AG10803 (cell line): ENCODE measurements at places on chromosomes 11 and 22.
A peak's percentile ranks its signal among the peaks of the same experiment; 100 is the strongest.

GRCh38 chr22:24423519-24424000 is 3.8 kb upstream of the ADORA2A start:
- DNase-seq: no peak

DNA sequence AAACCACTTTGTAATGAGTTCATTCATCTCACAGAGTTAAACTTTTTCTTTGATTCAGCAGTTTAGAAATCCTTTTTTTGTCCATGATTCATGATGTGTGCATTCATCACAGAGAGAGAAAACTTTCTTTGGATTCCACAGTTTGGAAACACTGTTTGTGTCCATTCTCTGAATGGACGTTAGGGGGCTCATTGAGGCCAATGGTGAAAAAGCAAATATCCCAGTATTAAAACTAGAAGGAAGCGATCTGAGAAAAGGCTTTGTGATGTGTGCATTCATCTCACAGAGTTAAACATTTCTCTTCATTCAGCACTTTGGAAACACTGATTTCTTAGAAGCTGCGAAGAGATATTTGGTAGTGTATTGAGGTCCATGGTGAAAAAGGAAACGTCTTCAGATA is 155.6 kb upstream of the TRIM48 start:
- no peak for DNase-seq

DNA sequence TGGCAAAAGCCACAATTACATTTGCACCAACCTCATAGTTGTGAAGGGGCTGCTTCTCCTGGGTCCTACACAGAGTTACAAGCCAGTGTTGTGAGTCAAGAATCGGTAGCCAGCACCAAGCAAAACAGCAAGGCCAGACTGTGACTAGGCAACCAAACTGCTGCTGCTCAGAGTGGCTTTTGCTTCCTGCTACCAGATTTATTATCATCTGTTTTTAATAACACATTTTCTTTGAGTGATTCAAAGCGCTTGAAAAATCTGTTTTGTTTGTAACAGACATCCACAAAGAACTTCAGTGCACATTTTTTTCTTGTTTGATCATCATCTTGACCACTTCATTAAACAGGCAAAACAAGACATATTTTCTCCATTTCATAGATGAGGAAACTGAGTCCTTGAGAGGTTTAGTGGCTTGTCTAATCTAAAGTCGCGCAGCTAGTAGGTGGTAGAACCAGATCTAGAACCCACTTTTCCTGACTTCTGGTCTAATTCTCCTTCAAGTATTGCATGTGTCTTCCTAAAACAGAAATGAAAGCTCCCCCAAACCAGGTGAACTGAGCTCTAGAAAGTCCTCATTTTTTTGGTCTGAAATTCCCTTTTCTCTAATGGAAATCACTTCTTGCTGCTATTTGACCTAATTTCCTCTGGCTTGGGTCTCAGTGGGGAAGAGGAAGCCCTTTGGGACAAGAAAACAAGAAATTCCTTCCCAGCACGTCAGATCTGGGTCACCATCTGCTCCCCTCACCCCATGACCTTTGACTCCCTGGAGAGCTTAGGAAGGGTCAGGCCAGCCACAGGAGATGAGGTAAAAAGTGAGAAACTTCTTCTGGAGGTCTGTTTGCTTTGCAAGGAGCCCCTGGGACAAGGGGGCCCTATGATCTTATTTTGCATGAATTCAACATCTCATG is 39.9 kb downstream of the CWC15 start:
- DNase-seq: peak; percentile 98

DNA sequence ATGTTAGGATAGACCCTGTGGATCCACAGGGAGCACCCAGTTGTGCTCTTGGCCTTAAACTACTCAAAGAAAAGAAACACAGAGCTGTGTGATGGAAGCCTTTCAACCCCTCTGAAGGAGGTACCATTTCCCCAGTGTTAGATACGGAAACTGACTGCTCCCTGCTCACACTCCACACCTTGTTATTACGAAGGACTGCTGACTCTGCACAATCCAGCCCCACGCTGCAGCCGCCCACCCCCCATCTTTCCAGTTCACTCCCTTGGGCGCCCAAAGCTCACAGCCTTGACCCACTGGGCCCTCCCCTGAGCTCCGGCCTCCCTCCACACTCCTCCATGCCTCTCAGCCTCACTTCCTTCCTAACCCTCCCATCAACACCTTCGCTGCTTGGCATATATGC is 75.5 kb downstream of the EFCAB6 start:
- DNase-seq: no peak

DNA sequence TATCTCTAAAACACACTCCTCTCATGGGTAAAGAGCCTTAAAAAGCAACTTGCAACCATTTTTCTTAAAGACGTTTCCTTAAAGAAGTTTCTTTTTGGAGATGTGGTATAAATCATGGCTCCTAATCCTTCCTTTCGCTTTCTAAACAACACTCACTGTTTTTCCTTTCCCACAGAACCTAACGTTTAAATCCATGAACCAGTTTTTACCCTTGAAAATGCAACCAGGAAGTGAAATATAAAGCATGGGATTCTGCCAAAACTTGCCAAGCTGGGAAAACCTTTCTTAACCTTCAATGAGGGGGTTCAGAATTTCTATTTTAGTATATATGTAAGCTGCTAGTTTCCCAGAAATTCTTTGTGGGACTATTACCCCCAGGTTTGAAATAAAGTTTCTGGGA is 8.6 kb downstream of the PLEKHA7 start:
- DNase-seq: no peak

- no peak for DNase-seq
These were observed 239.3 kb upstream of the POU2AF2 start for GRCh38 chr11:111006227-111006626.
